ENCODE measurements at places on chromosomes 16 and 17.
A peak's percentile ranks its signal among the peaks of the same experiment; 100 is the strongest.

- peak; percentile 16 for DNase-seq
Observed at GRCh38 chr17:36727577-36727976, 126.2 kb downstream of the MRM1 start.

DNA sequence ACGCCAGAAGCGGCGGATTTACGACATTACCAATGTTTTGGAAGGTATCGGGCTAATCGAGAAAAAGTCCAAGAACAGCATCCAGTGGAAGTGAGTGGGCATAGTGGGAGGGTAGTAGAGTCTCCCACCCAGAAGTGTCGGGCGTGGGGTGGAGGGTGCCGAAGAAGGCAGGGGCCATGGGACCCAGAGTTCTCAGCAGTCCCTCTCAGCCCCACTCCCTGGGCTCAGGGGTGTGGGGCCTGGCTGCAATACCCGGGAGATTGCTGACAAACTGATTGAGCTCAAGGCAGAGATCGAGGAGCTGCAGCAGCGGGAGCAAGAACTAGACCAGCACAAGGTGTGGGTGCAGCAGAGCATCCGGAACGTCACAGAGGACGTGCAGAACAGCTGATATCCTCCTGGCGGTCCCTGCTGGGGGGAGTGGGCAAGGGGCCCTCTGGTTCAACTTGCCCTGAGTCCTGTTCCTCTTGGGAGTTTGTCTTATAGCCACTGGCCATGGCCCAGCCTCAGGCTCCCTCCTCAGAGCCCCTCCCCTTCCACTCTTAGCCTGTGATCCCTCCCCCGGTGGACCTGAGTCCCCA is 916 bp downstream of the E2F4 start:
- no peak for DNase-seq

DNA sequence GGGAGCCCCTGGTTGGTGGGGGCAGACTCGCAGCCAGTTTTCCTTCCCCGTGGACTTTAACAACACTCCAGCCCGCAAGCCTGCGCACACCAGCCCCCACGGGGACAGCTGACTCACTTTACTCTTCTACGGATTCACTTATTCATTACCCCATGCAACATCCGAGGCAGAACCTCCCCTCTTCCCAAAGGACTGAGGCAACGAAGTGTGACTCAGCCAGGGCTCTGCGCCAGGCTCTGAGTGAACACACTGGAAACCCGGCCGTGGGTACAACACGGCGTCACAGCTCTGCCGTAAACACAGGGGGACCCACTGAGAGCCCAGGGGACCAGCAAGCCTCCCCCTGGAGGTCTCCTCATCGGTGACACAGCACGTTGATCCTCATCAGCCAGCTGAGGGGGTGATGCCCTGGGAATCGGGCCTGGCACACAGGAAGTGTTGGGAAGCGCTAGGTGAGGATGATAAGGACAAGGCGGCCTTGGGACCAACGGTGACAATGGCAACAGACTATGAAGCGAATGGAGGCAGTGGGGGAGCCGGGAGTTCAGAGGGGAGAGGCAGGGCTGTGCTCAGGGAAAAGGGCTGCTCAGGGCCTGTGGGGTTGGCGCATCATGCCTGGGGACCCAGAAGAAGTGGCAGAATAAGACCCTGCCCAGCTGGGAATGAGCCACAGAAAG is 14.6 kb downstream of the COTL1 start:
- no peak for DNase-seq

- DNase-seq = no peak
Observed at GRCh38 chr16:24204150-24204665, 51.9 kb upstream of the CACNG3 start.

DNA sequence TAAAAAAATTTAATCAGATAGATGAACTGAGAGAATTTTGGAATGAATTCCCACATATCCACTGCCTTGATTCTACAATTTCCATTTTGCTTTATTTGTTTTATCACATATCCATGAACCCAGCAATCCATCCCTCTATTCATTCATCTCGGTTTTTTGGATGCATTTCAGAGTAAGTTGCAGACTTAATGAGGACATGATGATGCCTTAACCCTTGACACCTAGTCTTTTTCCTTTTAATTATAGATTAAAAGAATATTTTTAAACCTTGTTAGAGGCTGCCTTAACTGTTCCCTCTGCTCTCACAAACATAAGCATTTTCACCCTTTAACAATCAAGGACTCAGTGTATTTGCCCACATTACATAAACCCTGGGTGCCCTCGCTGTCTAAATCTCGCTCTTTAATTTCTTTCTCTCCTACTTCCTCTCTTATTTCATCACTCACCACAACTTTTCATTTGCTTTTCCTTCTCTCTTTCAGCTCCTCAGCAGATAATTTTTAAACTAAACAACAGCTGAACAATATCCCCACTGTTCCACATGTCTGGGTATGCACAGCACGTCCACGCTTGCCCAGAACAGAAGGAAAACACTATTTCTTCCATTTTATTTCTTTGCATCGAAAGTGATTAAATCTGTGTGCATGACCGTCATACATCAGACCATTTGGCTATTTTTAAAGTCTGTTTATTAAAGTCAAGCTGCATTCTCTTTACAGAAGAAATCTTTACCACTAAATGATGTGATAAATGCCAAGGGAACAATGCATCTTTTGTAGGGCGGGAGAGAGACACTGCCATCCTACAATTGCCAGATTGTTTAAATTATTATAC is 39.9 kb downstream of the IQCK start:
- DNase-seq = no peak

DNA sequence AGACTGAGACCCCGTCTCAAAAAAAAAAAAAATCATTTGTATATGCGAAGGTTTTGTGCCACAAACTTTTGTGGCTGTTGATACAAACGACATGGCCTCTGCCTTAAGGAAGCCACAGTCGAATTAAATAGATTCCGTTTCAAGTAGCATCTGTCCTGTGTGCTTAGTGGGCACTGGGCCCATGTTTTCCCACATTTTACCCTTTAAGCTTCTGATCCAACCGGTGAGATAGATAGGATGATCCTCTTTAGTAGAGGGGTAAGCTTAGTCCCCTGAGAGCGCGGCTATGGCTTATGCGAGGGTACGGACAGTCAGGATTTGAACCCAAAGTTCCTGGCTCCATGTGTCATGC is 776 bp upstream of the TMEM219 start:
- no peak for DNase-seq

DNA sequence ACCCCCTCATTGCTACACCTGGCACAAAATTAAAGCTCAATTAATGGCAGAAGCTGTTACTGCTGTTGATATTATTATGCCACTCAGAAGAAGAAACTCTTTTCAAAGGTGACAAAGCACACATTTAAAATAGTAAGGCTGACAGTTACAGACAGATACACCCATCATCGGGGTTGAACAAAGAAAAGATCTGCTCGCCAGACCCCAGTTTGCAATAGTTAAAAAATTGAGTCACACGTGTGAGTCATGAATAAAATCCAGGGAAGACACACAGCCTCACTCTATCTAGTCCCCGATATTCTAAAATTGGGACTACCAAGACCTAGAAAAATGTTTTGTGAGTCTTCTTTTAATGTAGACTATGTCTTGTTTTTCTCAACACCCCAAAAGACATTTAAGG is 330.0 kb upstream of the SOX9 start:
- DNase-seq = no peak

DNA sequence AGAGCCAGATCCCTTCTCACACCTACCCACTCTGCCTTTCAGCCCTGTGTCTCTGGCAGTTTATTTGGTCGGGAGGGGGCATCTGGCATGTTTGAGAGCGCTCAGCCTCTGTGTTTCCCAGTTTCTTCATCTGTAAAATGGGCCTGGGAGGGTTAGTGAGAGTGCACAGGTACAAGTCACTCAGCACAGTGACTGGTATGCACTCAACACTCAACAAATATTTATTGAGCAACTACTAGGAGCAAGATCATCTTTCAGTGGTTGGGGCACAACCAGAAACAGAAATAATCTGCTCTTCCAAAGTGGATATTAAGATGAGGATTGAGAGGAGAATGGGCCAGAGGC is 13.7 kb upstream of the SRCIN1 start:
- DNase-seq = no peak

DNA sequence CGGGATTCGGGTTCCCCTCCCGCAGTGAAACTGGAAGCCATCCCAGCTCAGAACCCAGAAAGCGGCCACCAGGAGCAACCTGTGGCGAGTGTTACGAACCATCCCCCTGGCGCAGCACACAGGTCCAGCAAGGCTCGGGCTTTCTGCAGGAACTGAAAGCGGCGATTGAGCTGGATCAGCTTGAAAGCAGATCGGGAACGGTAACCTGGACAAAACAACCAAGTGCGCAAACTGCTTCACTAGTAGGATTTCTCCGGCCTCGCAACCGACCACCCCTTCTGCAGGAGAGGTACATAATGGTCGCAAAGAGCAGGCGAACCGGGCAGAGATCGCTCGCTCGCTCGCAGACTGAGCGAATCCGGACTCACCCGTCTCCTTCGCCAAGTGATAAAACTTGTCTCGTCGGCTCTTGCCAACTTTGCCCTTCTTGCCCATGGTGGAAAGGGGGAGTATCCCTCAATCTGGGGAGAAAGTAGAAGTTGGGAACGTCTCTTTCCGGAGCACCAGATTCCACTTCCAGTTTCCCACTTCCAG is 696 bp upstream of the PSMC5 start:
- peak; percentile 49 for DNase-seq

- peak; percentile 29 for DNase-seq
Observed at GRCh38 chr16:49283376-49284049, 1.9 kb upstream of the CBLN1 start.

- no peak for DNase-seq
Observed at GRCh38 chr17:55889271-55889670, 138.4 kb downstream of the PCTP start.

All from neural progenitor cell (in vitro differentiated cells).